Activated CD4-positive, alpha-beta T cell treated with anti-CD3 and anti-CD28 coated beads, Interleukin-2, amount 50 U/mL, for 16 hours (primary cell): ENCODE measurements at places on chromosomes 3 and 15.

DNA sequence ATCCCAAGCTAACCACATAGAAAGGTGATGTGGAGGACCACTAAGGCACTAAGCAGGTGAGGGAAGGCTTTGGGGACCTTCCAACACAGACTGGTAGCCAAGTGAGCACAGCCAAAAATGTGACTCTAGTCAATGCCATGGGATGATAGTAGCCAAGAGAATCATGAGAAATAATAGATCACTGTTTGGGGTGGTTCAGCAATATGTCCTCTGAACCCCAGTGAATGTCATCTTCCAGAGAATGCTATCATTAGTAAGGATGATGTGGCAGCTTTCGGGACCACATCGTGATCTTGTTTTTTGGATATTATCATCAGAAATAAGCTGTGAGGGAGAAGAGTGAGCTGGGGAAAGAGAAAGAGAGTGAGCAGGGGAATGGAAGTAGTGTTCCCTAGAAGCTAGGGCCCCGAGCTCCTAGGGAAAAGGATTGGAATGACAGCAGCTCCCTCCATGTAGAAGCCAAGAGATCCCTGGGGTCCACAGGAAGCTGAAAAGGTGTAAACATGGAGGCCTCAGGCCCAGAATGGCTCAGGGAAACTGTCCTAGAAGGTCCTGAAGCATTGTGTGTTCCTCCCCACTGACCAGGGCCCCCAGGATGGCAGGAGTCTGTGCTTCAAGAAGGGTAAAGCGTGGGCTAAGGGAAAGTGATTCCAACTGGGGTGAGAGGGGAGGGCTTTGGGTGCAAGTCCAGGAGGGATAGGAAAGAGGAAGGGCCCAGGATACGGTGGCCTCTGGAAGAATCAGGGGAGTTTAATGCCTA is 56.6 kb upstream of the KLF13 start:
- DNase-seq: no peak

DNA sequence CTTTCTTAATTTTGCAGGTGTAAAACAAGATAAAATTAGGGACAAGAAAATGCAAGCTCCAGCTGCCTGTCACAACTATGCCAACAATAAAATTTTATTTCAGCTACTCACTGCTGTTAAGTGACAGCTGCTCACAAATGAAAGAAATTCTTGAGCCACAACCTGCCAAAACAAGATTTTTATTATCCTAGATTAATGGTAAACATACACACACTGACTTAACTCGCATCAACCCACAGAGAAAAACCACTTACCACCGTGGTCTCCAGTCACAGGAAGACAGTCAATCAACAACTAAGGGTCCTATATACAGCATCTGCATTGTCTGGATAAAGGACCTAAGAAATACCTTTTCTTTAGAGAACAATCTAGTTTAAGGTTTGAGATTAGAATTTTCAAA is 31.3 kb downstream of the EFL1 start:
- DNase-seq: no peak

DNA sequence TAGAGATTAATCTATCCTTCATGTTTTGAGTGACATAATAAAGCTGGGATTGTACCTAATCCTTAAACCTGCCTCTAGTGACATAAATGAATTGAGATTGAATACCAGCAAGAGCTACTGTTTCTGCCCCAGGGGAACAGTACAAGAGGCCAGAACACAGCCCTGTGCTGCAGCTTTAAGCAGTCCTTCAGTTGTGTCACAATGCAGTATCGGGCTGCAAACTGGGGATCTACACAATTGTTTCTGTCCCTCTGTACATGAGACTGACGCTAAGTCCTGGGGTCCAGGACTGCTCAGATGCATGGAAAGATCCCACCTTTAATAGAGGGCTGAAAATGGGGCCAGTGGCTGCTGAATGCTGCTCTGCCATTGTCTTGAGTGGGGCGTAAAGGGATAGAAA is 87.5 kb downstream of the MINAR1 start:
- no peak for DNase-seq

DNA sequence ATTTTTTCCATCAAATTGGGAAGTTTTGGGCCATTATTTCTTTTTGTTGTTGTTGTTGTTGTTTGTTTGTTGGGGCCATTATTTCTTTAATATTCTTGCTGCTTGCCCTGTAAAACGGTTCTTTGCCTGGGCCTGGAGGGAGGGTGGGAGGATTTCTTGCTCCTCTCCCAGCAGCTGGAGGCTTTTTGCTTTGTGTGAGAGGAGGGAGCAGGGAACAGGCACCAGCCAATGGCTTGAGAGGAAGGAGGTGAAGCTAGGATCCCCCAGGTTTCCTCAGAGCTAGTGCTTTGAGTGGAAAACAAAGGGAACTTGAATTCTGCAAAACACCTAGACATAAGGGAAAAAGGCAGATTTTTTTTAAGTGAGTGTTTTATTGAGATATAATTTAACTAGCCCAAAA is 61.2 kb upstream of the DNAJC19 start:
- DNase-seq: no peak

DNA sequence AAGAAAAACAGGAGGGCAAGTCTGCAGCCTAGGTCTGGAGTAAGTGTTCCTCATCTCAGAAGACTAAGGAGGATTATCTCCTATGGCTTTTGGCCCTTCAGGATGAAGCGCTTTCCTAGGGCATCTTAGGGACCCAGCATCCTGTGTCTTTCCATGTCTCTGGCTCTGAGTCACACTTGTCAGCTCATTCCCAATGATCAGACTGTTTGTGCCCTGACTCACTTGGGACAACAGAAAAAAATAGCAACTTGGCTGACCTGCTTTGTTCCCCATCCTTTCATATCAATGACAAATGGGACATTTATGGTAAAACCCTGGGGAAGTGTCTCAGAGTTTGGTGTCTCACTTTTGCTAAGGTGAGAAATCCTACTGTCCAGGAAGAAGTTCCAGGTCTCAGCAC is 76.2 kb upstream of the OXTR start:
- no peak for DNase-seq

DNA sequence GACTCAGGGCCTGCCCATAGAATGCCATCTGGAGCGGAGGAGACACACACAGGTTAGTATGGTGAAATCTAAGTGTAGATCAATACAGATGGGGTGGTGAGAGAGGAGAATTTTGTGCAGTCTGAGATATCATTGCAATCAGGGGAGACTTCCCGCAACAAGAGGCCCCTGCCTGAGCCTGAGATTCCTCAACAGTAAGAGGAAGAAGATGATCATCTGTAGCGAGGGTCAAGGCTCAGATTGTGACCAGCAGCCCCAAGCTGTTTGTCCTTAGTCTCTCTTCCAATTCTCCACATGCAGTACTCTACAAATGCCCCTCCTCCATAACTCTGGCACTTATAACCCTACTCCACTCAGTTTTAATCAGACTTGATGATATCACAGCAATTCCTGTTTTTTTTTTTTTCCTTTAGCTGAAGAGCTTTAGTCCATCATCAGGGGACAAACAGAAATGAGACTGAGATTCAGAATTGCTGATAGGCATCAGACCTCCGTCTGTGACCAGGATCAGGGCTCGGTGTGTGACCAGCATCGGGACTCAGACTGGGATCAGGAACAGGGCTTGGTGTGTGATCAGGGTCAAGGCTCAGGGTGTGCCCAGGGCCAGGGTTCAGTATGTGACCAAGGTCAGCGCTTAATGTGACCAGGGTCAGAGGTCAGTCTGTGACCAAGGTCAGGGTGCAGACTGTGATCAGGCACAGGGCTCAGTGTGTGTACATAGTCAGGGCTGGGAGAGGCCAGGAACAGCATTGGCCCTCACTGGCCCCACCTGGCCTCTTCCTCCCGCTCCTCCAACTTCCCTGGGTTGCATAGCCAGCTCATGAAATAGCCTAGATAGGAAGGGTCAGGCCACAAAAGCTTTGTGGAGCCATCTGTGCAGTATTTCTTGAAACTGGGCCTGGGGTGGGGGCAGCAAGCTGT is 14.1 kb downstream of the LOXL1 start:
- DNase-seq: no peak

- no peak for DNase-seq
Observed at GRCh38 chr3:72554689-72555088, 293.6 kb downstream of the SHQ1 start.

GRCh38 chr15:100891307-100892012 is 11.8 kb downstream of the ALDH1A3 start:
- DNase-seq: no peak

- no peak for DNase-seq
Observed at GRCh38 chr3:138901567-138901966, 45.4 kb downstream of the FOXL2 start.

DNA sequence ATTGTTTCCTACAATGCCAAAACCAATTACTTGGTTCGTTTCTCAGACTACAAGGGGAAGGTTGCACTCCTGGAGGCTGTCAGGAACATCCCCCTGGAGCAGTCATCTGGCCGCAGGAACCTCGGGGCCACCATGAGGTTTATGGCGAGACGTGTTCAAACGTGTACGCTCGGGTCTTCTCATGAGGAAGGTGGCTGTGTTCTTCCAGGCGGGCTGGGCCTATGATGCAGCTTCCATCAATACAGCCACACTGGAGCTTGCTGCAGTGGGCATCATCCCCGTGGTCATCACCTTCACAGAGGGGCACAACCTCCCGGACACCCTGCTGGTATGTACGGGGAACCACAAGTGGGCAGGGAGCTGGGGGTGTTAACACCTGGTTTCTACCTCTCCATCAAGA is 94.5 kb upstream of the COL6A5 start:
- no peak for DNase-seq
